ENCODE measurements at places on chromosomes 11 and 22. TPM values are rescaled to one million over a fixed set of nuclear protein-coding genes. Genes with fewer than 3 reads are reported as not detected.
A peak's percentile ranks its signal among the peaks of the same experiment; 100 is the strongest.

- no peak for DNase-seq
Measured at GRCh38 chr11:57787006-57787604, 25.5 kb downstream of the CTNND1 start.

DNA sequence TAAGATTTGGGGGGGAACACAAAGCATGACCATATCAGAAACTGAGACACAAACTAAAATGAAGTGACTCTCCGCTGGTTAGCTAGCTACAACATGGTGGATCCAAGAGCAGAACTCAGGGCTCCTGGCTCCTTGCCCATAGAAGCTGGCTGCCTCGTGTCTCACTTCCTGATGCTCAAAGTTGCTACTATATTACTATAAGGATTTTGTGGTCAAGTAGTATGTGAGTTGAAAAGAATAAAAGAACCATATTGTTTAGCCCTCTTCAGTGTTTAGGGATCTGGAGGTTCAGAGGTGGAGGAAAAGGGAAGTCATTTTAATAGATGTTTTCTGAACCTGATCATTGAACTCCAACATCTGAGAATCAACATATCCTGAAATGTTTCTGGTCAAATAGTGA is 16.9 kb upstream of the SIK2 start:
- DNase-seq: no peak

GRCh38 chr11:44264438-44264749 is 45.5 kb downstream of the ALX4 start:
- no peak for DNase-seq

- no peak for DNase-seq
Measured at GRCh38 chr11:36074941-36075431, 131.1 kb downstream of the LDLRAD3 start.

OR52N4 gene
- not detected for polyA plus RNA-seq

DNA sequence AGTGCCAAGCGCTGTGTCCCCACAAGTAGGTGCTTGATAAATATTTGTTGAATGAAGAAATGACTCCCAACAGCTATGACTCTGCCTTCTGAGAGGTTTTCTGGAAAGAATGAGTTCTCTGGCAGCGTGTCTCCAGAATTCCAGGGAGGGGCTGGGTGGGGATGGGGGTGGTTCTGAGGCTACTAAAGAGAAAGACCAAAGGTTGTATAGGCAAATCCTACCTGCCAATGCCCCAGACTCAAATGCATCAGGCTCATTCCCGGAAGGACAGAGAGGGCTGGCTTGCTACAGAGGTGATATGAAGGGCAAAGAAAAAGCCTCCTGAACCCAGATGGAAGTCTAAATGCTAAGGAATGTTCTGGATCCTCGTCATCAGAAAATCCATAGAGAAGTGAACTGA is 1.9 kb downstream of the DUSP18 start:
- no peak for DNase-seq

PAX6 gene
- polyA plus RNA-seq: not detected

DNA sequence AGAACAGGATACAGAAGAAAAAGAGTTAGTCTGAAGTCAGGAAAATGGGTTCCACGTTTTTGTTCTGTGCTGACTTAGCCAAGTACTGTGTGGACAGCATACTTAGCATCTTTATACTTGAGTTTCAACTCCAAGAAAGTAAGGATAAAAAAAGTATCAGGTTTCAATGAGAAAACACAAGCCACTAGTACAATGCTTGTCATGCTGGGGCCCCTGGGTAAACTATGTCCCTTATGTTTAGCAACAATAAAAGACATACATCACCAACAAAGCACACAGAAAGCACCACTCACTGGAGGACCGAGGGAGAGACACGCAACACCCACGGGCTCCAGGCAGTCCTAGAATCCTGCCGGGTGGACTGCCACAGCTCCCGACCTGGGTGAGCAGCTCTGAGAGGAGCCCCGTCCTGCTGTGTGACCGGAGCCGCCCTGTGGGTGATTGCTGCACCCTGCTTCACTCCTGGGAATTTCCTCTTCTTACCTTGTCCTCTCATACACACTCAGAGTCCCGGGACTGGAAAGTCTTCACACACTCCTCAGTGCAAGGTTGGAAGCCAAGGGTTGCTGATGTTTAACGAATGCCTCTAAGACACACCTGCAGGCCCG is 890.5 kb downstream of the BRD1 start:
- no peak for DNase-seq

GRCh38 chr11:11020747-11021149 is 162.9 kb upstream of the ZBED5 start:
- no peak for DNase-seq

PTH gene
- not detected for polyA plus RNA-seq

CTSW gene
- polyA plus RNA-seq: 7.2 TPM

GRCh38 chr22:27151407-27151806 is 494.0 kb downstream of the MIAT start:
- DNase-seq: no peak

MS4A2 gene
- 0.07 TPM for polyA plus RNA-seq

CDHR5 gene
- 0.77 TPM for polyA plus RNA-seq

- no peak for DNase-seq
Measured at GRCh38 chr11:78926633-78927338, 352.1 kb upstream of the NARS2 start.

DNA sequence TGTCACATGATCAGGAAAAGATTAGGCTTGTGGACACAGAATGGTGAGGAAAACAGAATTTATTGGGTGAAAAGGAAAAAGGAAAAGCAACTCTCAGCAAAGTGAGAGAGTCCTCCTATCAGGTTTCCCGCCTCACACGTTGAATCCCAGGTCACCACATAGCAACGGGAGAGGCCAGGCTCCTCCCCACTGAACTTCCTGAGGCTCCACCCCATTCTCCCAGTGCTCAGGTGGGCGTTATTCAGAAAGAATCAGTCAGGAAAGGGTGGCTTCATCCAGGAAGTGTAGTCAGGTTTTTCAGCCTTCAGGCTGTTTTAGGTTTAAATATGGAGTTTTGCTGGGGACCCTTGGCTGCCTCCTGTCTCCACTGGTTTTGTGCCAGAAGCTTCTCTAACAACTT is 66.9 kb downstream of the SPON1 start:
- peak; percentile 26 for DNase-seq

DNA sequence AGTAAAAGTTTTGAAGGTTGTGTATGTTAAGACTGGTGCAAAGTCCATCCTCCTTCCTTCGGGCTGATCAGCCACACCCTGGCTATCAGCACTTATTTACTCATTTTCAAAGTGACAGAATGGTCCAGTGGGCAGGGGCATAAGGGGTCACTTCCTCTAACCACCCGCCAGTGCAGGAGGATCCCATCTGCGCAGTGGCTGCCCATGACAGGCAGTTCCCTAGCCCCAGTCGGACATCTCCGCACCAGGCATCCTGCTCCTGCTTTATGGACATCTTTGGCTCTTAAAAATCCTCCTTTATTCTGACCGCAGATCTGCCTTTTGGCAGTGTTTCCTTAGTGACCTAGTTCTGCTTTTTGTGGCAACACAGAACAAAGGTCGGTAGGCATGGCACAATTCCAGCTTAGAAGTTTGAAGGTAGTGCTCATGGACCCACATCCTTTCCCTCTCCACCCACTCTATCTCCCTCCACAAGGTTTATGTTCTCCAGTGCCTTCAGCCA is 55.9 kb downstream of the BMAL1 start:
- DNase-seq: no peak

Data from left lung (tissue), 14 donors.